Activated T-cell treated with anti-CD3 and anti-CD28 coated beads, Interleukin-2, amount 50 U/mL, for 48 hours (primary cell): ENCODE measurements at places on chromosomes 2 and 18.

- DNase-seq: no peak
These were observed 202.7 kb downstream of the MTX2 start for GRCh38 chr2:176471949-176472348.

GRCh38 chr18:48428475-48429177 is 19.4 kb upstream of the ZBTB7C start:
- no peak for DNase-seq

- DNase-seq: no peak
These were observed 51.3 kb downstream of the ACSL3 start for GRCh38 chr2:222912117-222912516.

DNA sequence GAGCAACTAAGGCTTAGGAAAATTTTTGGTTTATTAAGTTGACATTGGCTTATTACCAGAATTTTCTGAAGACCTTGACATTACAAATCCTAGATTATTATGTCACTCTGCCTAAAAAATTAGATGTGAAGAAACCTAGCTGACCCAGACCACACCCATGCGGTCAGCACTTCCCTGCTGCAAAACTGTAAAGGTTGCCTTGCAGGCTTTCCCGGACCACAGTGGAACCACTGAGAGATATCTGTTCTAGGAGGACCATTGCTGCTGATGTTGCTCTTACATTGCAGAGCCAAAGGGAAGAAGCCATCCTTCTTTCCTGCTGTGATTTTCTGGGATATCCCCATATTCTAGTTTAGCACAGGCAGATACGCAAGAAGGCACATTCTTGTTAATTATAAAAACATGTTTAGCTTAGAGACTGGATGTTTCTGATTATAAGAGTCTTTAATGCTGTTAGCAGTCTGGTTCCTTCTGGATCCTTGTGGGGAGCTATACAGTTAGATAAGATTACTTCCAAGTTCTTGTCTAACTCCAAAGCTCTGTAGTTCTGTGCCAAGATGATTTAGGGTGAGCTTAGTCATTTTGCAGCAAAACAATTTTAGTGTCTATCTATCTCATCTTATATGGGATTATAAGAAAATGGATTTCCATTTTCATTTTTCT is 70.2 kb downstream of the AOX1 start:
- DNase-seq: no peak

GRCh38 chr2:78890935-78891334 is 134.6 kb upstream of the REG3G start:
- DNase-seq: no peak

- no peak for DNase-seq
These were observed 276.5 kb upstream of the NRP2 start for GRCh38 chr2:205405752-205406151.

GRCh38 chr2:144461308-144461766 is 58.6 kb downstream of the ZEB2 start:
- no peak for DNase-seq

GRCh38 chr2:200653021-200653420 is 67.2 kb downstream of the AOX1 start:
- no peak for DNase-seq

DNA sequence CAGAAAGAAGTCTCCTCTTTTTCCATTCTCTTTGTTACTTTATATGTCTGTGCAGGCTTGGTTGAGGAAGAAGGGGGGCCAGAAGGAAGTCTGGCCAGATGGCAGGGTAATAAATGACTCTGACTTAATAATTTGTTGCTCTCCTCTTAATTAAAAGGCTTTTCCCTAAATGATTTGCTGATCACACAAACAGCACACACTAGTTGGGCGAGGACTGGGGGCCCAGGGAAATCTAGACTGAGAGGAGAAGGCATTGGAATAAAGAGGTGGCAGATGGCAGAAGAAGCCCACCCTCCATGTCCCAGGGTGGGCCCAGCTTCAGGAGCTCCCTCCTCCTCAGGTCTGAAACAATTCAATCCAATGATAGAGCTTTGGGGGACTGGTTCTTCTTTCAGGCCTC is 12.7 kb upstream of the SMARCAL1 start:
- DNase-seq: no peak

DNA sequence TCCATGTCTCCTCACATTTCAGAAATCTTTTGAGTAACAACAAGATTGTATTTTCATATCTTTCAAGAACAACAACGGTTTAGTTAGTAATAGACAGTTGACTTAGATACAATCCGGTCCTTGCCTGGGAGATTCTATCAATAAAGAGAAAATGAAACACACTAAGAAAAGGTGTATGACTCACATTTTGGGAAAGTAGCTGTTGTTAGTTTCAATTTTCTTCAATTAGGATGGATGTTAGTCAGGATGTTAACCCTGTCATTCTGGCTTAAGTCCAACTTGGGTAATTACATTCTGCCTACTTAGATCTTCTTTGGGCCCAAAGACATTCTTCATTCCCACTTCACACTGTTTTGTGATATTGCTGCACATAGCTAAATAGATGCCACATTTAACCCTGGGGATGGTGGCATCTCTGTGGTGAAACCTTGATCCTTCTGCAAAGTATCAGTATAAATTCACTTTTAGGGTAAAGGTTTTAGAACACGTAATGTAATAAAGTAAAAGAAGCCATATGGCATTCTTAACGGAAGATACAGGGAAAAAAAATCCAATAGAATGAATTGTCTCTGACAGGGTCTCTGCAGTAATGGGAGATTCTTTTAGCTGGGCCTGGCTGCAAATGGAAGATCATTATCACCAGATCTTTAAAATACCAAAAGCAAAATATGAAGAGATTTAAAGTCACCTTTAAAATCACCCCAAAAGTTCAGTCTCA is 365.5 kb downstream of the FIGN start:
- no peak for DNase-seq

DNA sequence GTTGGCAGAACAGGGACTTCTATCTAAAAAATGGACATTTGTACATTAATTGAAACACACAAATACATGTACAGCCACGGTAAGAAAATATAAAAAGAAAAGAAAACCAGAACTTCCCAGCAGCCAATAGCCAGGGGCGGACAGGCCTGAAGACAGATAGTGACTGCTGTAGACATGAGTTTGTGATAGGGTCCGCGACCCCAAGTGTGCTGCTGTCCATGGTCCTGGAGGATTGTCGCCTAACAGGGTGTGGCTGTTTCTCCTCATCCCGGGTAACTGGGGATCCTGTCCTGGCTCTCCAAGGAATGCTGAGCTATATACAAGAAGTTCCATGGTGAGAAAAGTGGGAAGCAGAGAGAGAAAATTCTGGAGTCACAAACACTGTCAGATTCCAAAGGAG is 266.5 kb upstream of the SALL3 start:
- DNase-seq: no peak

- DNase-seq: no peak
These were observed 12.7 kb downstream of the OLA1 start for GRCh38 chr2:174235680-174236079.

DNA sequence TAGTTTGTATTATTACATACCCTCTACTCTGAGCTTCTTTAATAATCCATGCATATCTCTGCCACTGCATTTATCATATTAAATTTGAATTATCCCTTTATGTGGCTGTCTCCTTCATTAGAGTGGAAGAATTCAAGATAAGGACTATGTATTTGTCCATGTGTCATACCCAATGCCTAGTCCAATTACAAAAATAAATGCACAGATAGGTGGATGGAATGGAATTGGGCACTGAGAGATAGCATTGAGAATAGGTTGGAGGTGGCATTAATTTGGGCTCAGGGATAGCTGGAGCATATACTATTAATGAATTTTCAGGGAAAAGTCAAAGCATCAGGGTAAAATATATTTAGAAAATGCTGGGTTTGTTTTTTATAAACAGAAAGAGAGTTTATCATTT is 893.2 kb downstream of the EPHA4 start:
- DNase-seq: no peak

GRCh38 chr2:176956791-176957190 is 255.8 kb upstream of the HNRNPA3 start:
- no peak for DNase-seq

- DNase-seq: no peak
These were observed 14.6 kb downstream of the TTR start for GRCh38 chr18:31606265-31606664.
